ENCODE measurements at places on chromosomes 2 and 18.

DNA sequence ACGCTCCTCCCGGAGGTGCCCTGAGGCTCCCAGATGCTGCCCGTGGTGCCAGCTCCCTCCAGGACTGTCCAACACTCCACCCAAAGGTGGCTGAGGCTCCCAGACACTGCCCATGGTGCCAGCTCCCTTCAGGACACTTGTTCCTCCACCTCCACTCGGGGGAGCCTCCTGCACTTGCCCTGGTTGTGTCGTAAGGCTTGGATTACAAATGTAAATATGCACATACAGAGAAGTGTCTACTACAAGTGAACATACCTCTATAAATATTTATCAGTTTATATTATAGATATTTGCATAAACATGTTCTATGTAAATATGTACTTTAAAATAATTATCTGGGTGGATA lies 143.3 kb downstream of the PXDN start:
- no peak for DNase-seq

DNA sequence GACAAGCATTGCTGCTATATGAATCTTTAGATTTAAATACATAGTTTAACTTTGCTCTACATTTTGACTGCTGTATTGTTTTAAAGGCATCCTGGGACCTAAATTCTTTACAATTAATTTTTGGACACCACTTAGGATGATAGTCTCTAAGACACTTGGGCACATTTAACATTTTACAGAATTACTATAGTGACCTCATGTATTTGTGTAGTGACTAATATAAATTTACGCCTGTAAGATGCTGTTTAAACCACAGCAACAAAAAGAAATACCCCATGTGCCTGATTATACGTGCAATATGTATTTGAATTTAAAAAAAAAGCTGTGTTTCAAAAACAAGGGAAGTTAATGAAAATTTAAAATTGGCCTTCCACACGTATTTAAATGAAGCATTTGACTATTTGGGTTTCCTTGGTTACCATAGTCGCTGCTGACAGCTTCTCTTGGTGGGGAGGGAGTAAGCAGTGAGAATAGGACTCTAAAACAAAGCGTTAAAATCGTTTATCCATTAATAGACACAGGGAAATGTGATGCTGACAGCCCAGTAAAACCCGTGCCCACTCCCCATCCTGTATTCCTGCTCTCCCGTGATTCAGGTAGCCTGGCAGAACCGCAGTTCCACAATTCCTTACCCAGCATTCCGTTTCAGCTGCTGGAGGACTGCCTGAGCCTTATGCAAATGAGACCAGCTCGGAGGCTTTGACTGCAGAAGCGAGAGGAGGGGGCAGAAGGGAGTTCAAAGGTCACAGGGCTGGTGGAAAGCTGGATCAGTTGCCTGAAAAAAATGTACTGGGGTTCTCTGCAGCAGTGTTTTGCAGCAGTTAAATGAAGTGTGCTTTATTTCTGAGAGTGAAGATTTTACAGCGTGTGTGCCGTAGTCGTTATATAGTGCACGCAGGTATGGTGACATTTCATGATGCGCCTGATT lies 104.3 kb downstream of the CSRNP3 start:
- no peak for DNase-seq

DNA sequence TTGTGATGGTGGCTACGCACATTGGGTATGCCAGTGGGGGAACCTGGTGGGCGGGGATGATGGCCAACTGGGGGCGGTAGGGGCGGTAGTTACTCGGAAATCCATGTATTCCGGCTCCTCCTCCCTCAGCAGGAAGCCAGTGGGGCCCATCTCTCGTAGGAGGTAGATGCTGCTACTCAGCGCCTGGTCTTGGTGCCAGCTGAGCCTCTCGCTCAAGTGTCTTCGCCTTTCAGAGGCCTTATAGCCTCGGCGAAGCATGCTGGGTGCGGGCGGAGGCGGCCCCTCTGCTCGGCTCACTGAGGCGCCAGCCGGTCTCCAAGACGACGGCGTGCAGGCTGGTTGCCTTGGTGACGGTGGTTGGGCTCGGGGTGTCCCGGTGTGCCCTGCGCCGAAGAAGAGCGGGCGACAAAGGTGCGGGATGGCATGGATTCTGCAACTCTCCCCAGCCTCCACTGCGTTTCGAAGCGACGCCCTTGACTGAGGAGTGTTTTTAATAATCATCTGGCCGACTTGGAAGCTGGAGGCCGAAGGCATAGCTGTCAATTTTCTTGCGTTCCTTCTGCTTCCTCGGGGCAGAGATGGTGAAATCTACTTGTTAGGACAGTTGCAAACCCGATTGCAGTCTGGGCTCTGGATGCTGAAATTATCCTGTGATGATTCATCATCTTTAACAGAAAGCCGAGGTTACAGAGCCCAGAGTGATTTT lies at the start of gene ZSWIM2:
Gene ZSWIM2, minus strand, starts transcription at position 298 of the 706 bp plus-strand sequence. Its CDS starts 40 bp downstream, at position 258.
- DNase-seq: peak; percentile 3

DNA sequence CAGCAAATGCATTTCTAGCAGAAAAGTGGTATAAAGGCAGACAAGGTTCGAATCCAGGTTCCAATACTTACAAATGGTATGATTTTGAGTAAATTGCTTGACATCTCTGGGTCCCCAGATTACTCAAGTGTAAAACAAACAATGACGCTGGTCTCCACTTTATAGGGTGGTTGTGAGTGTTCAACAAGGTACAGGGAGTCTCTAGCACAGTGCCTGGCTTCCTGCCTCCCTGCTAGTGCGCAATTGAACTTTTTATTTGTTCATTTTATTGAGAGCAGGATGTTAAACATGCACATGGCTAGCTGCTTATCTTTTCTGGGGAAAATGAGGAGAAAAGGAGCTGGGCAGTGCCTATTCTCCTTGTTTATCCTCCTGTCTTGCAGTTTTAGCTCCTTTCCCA lies 74.9 kb upstream of the MYL1 start:
- DNase-seq: no peak

DNA sequence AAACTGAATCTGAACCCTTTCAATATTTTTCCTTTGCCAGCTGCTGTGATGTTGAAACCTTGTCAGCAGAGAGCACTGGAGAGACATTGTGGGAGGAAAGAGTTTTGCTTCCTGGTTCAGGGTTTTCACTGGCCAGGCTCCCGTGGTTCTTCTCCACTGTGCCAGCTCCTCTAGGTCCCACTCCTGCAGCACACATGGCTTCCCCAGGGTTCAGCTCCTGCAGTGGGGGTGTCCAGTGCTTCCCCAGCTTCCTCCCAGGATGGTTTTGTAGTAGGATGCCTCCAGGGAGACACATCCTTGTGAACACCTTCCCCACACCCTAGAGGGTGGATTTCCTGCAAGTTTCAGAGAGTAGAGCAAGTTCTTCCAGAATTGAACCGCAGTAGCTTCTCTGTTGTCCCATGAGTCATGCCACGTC lies 24.0 kb upstream of the SULT1C3 start:
- no peak for DNase-seq

GRCh38 chr2:197777823-197778407 lies 7.2 kb downstream of the BOLL start:
- peak; percentile 57 for DNase-seq

- no peak for DNase-seq
These were observed 62.1 kb downstream of the TNFRSF11A start for GRCh38 chr18:62387257-62387656.

DNA sequence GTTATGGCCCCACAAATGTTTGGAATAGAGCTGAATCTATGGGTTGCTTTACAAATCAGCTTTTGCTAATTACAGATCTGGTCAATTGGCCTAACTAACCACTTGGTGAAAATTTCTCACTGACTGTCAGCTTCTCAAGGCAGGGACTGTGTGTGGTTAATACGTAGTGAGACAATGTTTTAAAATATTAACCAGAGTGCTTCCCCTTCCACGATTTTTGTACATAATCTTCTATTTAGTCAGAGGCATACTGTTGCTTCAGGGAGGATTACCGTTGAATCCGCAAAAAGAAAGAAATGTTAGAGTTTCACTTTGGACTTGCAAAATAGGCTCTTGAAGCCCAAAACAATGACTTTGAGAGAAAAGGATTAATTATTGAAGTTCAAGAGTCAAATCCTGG lies 14.9 kb upstream of the KCNS3 start:
- DNase-seq: no peak
